ENCODE measurements at places on chromosomes 12 and 14.

DNA sequence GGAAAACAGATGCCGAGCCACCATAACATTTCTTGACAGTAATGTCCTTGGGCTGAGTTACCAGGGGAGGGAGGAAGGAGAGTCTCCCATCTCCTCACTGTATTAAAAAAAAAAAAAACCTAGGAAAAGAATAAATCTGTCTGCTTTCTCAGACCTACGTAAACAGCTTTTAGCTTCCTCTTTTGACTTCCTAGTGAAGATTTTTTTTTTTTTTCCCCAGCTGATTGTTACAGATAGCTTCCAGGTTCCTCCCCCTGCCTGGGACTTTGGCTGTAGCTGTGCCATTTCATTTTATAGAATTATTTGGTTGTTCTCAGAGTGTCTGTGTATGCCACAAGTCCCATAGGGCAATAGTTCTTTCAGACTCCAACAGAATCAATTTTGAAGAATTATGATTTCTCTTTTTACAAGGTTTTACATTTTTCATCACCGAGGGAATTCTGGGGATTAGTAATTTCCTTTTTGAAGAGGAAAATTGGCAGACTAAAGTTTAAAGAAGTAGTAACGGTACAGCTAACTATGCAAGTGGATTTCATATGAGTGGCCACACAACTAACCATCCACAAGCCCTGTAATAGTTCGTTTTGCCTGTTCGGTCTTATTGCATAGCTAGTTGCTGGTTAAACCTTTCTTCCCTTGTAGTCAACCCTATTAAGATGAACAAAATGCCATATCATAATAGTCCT, 23.1 kb upstream of the GNS start:
- no peak for DNase-seq

- DNase-seq = no peak
These were observed 53.6 kb downstream of the FBXW8 start for GRCh38 chr12:116964054-116965050.

GRCh38 chr14:76699939-76700590, 61.2 kb upstream of the VASH1 start:
- DNase-seq = no peak

- DNase-seq = peak; percentile 3
These were observed 37.5 kb downstream of the ACACB start for GRCh38 chr12:109153821-109154441.

DNA sequence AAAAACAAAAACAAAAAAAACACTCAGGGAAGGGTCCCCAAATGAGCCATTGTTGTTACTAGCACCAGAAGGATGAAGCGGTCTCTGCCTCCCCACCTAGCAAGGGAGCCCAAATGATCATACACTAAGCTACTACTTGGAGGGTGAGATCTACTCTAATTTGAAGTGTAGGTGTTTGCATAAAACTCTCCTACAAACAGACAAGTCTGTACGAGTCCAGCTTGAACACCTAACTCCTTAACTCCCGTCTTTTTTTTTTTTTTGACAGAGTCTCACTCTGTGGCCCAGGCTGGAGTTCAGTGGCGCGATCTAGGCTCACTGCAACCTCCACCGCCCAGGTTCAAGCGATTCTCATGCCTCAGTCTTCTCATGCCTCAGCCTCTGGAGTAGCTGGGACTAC, 132.6 kb downstream of the PPM1H start:
- no peak for DNase-seq

GRCh38 chr14:34147461-34147860, 196.6 kb upstream of the EGLN3 start:
- DNase-seq = no peak

DNA sequence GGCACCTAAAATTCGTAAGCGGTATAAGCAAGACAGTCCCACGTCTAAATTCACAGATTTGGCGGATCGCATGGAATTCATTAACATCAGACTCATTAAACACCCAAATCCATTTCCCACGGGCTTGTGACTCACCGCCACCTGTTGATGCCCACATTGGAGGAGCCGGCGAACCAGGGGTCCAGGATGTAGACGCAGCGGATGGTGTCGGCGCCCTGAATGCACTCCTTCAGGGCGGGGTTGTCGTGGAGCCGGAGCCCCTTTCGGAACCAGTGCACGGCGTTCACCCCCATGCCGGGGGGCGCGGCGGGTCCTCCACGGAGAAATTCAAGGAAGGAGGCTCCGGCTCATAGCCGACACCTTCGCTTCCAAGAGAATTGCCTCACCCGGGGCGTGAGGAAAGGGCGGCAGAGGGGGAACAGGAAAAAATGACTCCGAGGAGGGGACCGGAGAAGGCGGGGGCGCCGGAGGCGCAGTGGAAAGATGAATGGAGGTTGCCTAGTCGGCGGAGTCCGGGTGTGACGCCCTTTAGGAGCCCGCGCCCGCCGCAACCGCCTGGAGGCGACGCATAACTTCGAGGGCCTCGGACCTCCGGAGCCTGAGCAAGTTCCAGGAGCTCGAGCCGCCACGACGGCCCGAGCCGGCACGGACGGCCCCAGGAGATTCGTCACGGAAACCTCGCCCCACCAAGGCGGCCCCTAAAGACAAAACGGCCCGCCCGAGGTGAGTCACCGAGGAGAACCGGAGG, 506 bp downstream of the CRY1 start:
- peak; percentile 74 for DNase-seq

GRCh38 chr12:11500188-11500860, 105.0 kb upstream of the PRB2 start:
- DNase-seq = peak; percentile 54

DNA sequence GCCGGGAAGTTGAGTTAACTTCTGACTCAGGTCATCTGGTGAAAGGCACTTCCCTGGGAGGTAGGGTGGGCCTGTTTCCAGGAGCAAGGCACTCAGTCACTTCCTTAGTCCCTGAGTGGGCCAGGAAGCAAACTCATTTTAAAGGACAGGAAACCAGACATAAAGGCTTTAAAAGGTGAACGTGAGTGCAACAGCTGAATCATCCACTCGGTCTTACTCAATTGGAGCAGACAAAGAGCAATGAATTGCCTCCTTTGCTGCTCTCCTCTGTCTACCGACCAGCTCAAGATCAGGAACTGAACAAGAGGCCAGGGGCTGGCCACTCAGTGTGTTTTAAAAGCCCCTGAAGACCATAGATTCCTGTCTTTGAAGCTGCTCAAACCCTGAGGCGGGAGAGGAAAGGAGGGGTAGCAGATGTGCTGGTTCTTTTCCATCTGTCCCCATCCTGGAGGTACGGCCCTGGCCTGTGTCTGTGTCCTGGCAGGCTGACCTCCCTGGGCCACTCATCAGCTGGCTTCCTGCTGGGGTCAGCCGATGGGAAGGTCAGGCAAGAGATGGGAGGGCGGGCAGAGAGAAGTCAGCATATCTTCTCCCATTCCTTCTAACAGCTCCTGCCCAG, 148.9 kb downstream of the PPM1H start:
- peak; percentile 99 for DNase-seq

- no peak for DNase-seq
These were observed 24.4 kb downstream of the MYBPC1 start for GRCh38 chr12:101619026-101619786.

GRCh38 chr14:23146980-23147379, 27.9 kb upstream of the CEBPE start:
- no peak for DNase-seq

DNA sequence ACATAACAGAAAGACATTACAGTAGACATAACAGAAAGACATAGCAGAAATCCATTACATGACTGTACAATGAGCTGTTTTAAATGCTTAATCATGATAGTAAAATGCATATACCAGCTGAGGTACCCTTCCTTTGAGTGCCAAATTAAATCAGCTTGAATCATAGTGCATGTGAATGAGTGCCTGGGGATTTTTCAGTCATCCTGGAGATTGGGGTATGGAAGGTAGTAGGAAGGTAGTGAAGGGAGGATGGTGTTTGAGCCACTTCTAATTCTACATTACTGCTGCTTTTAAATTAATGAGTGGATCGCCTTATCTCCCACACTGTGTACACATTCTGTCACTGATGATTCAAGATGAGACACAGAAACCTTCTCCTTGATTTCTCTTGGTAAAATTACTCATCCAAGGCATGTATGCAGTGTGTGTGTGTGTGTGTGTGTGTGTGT, 534.2 kb downstream of the LRFN5 start:
- peak; percentile 86 for DNase-seq

DNA sequence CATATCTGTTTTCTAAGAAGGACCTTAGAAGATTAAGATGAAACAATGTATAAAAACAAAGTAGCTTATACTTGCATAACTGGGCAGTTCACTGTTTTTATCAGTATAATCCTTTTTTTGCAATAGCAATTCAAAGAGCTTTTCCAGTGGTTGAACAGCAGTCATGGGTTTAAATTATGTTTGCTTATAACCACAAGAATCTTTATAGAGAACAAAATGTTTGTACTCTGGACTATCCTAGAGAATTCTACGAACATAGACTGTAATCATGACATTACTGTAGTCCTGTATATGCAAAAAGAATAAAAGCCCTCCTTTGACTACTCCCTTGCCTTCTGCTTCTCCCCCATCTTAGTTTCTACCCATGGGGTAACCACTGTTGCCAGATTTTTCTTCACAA, 5.7 kb downstream of the FAM177A1 start:
- no peak for DNase-seq

- no peak for DNase-seq
These were observed 27.8 kb downstream of the SLC6A12 start for GRCh38 chr12:186006-186625.

DNA sequence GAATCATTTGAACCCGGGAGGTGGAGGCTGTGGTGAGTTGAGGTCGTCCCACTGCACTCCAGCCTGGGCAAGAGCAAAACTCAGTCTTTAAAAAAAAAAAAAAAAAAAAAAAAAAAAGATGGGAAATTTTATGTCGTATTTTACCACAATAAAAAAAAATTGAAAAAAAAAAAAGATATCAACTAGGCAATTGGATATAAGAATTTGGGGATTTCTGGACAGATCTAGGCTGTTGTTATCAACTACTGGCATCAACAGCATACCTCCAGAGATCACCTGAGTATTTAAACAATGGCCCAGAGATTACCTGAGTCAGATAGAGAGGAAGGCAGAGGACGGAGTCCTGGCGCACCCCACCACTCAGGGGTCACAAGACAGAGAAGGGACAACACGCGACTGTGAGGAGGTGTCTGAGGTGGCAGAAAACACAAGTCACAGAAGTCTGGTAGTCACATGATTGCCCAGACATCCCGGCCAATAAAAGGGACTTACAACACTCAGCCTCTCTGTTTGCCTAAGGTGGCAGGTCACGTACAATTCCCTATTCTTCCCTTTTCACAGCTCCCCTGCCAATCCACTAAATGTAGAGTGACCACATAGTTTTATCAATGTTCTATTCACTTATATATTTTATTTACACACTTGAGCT, 1.8 kb downstream of the SPRING1 start:
- no peak for DNase-seq

DNA sequence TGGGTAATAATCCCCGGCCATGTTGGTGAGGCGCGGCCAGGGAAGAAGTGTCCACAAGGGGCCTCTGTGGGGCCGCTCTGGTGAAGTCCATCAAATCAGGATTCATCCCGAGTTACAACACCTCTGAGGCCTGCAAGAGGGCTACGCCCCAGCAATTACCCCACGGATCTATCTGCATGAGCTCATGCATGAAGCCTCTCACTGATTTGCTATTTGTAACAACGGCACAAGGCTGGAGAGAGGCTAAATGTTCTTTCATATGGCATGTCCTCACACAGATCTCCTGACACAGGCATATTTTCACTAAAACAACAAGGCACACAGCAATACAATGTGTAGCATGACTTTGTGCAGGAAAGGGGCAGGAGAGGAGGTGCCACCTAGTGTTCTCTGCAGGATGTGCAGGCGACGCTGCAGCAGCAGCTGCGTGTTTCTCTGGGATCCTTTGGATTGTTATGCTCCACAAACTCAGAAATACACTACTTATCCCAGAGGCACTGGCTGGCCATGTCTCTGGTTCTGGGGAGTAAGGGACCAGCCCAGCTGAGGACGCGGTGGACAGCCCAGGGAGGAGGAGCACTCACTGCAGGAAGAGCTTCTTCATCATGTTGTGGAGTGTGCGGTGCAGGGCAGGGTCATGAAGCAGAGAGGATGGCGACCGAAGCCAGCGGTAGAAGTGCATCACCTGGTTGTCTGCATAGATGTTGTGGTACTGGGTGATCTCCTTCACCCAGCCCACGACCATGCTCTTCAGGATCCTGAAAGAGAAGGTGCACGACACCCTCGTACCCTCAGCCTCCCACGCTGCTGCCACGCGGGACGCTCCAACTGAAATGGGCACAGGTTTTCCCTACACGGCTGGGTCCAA, 20.2 kb downstream of the P2RX2 start:
- DNase-seq = peak; percentile 50

DNA sequence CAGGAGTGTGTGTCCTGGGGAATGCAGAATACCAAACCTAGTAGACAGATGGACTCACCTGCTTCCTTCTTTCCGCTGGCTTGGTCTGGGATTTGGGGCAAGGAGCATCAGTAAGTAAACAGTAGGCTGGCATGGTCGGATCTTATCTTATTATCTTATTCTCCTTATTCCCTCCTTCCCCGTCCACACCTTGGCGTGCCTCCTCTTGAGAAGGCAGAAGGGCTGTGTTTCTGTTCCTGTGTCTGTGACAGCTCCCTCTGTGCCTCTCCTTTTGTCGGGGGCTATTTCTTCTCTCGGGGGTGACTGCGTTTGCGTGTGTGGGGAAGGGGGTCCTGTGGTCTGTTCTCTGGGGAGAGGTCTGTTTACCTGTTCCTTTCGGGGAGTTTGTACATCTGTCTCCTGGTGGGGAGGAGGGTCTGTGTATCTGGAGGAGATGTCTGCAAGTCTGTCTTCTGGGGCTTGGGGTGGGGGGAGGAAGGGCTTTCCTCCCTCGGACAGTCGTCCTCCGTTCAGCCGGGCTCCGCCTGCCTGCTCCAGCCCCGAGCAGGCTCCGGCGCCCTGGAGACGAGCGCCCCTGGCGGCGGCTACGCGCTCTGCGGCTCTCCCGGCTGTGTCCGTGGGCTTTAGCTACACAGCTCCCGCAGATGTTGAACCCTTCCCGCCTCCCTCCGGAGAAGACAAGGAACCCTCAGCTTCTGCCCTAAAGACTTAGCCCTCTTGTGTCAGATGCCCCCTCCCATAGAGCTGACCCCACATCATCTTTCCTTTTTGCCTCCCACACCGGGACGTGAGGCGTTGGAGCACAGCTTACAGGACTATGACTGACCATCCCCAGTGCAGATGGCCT, 4.4 kb downstream of the KRT86 start:
- peak; percentile 81 for DNase-seq

- DNase-seq = peak; percentile 69
These were observed 172.7 kb downstream of the ANO6 start for GRCh38 chr12:45388545-45388944.

GRCh38 chr12:130485291-130486145, 147.8 kb downstream of the PIWIL1 start:
- DNase-seq = no peak

- peak; percentile 87 for DNase-seq
These were observed at the start of gene PRPF40B for GRCh38 chr12:49623142-49623904. TSS of gene PRPF40B (plus strand) at chr12:49623561. CDS start at chr12:49623591, 30 bp downstream.

All from ELR (cell line).